ENCODE measurements at places on chromosomes 1 and 21.

GRCh38 chr1:46547481-46548383 is 3.7 kb downstream of the KNCN start:
- no peak for DNase-seq

DNA sequence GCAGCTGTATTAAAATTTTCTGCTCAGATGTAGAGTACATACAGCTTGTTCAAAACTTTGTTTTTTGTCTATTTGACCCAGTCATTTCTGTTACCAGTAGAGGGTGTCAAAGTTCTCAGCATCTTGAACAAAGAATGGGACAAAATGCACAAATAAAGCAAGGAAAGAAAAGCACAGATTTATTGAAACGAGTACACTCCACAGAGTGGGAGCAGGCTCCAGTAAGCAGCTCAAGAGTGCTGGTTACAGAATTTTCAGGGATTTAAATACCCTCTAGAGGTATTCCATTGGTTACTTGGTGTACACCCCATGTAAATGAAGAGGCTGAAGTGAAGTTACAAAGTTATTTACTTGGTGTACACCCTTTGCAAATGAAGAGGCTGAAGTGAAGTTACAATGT is 8.9 kb upstream of the PRMT6 start:
- DNase-seq = no peak

GRCh38 chr21:37769656-37770055 is 146.6 kb downstream of the KCNJ6 start:
- no peak for DNase-seq

- no peak for DNase-seq
Measured at GRCh38 chr1:46070164-46070814, 62.1 kb downstream of the PIK3R3 start.

- DNase-seq = no peak
Measured at GRCh38 chr1:30780409-30780808, 22.8 kb upstream of the LAPTM5 start.

GRCh38 chr1:113168946-113169345 is 95.9 kb downstream of the LRIG2 start:
- no peak for DNase-seq

- no peak for DNase-seq
Measured at GRCh38 chr1:192966073-192966472, 93.1 kb downstream of the UCHL5 start.

- DNase-seq = no peak
Measured at GRCh38 chr1:172928412-172928811, 122.3 kb downstream of the TNFSF18 start.

GRCh38 chr1:201676197-201676596 is 137.3 kb downstream of the NAV1 start:
- DNase-seq = no peak

GRCh38 chr1:63813829-63814277 is 40.0 kb downstream of the ROR1 start:
- no peak for DNase-seq

- DNase-seq = no peak
Measured at GRCh38 chr1:53317646-53318539, 10.0 kb downstream of the LRP8 start.

DNA sequence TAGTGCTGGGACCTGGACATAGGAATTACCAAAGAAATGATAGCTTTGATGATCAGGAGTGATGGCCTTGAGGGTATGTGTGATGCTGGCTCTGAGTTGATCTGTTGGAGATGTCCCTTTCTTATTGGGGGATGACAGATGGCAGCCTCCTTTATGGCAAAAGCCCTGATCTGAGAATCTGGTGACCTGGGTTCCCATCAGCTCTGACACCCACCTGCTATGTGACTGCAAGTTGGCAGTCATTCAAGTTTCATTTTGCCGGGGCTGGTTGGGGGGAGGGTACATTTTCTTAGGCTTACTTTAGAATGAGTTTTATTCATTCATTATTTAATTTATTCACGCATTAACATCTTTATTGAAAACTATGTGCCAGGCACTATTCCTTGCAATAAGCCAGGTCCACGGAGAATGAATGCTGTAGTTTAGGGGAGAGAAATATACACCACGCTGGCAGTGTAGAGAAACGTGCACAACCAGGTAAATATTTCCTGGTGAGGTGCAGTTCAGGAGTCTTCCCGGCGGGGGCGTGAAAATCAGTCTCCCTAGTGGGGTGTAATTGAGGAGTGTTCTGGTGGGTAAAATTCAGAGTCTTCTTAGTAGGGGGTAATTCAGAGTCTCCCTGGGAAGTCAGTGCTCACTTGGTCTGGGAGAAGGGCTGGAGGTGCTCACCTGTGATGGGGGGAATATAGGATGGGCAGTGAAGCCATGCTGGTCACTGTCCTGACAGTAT is 401.3 kb downstream of the CAMTA1 start:
- DNase-seq = no peak

DNA sequence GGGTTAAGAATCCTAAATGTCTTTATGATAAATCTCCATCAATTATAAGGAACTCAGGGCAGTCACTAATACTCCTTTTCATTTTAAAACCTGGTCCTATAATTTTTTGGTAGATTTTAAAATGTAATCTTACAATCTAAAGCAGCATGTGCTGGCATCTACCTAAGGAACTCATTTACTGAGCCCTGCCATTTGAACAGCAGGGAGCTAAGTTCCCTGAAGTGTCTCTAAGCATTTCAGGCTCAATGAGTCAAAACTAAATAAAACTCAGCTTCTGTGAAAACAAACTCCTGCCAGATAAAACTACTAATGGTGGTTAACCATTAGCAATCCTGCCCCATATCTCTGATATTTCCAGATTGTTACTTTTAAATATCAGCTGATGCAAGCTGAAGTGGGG is 1371.8 kb upstream of the PRMT6 start:
- DNase-seq = no peak

GRCh38 chr1:81681601-81682266 is 119.0 kb upstream of the ADGRL2 start:
- DNase-seq = no peak
